HCT116 (cell line): ENCODE measurements at places on chromosomes 11 and 22. TPM values are rescaled to one million over a fixed set of nuclear protein-coding genes. Genes with fewer than 3 reads are reported as not detected.
A peak's percentile ranks its signal among the peaks of the same experiment; 100 is the strongest.

DNA sequence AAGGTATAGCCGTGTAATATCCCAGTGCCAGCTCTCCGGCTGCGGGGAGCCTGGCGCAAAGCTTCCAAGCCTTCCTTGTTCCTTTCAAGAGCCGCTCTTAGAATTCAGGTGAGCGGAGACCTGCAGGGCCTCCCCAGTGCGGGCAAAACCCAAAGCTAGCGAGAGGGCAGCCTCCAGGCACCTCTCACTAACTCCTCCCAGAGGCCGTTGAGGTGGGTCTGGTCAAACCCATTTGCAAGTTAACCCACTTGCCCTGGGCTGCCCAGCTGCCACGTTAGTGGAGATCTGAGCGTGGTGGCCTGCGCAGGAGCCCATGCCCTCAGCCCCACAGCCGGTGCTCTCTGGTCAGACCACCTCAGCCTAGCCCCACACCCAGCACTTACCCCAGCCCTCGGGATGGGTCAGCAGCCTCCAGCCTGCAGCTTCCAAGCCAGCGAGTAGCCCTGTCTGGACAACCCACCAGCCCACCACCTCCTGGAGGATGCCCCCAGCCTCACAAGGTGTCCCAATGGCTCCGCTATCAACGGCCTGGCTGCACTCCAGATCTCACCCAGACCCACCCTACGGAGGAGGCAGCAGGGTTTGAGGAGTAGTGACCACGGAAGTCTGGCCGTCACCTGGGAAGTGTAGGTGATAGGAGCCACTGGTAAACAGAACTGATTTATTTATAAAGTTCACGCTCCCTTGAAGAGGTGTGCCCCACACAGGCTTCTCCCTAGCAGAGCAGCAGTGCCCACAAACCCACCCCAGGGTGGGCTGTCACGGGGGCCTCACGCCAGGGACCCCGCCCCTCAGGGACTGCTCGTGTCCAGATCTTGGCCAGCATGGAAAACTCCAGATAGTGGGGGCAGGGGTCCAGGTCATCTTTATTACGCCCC is 2.3 kb downstream of the ASCL2 start:
- DNase-seq: no peak
- H3K27ac ChIP-seq: no peak overlapping the region; the same call in 1 of the 2 replicates
- H3K4me1 ChIP-seq: no peaks in the 10 kb centered on the region; the same call in 1 of the 2 replicates
- H3K36me3 ChIP-seq: no peaks in the 10 kb centered on the region
- H3K27me3 ChIP-seq: no peaks in the 10 kb centered on the region

GRCh38 chr11:79054636-79055035 is 386.2 kb downstream of the TENM4 start:
- H3K4me3 ChIP-seq: no peak overlapping the region
- no peak overlapping the region for H3K27ac ChIP-seq
- no peak for DNase-seq

- no peak overlapping the region for H3K27ac ChIP-seq
- no peak overlapping the region for H3K4me3 ChIP-seq
- DNase-seq: no peak
- H3K36me3 ChIP-seq: no peaks in the 10 kb centered on the region
Observed at GRCh38 chr11:19463976-19464375, 223.2 kb upstream of the E2F8 start.

The KIRREL3 gene
- not detected for total RNA-seq

GRCh38 chr11:63240098-63240497 is 3.3 kb downstream of the SLC22A25 start:
- peaks cover 29% of the 10 kb centered on the region for H3K27me3 ChIP-seq
- H3K4me3 ChIP-seq: no peak overlapping the region
- no peaks in the 10 kb centered on the region for H3K4me1 ChIP-seq
- no peaks in the 10 kb centered on the region for H3K36me3 ChIP-seq

The IFITM1 gene
- 6.1 TPM for total RNA-seq

GRCh38 chr11:130088919-130089673 is 19.4 kb downstream of the APLP2 start:
- H3K27me3 ChIP-seq: no peaks in the 10 kb centered on the region
- no peak overlapping the region for H3K4me3 ChIP-seq
- H3K27ac ChIP-seq: no peak overlapping the region
- H3K36me3 ChIP-seq: no peaks in the 10 kb centered on the region

GRCh38 chr11:8802251-8802650 is 108.7 kb upstream of the AKIP1 start:
- H3K36me3 ChIP-seq: no peaks in the 10 kb centered on the region
- H3K27ac ChIP-seq: no peak overlapping the region
- DNase-seq: no peak
- no peak overlapping the region for H3K4me3 ChIP-seq
- H3K4me1 ChIP-seq: no peaks in the 10 kb centered on the region

- DNase-seq: no peak
- no peak overlapping the region for H3K27ac ChIP-seq
- H3K36me3 ChIP-seq: no peaks in the 10 kb centered on the region
Observed at GRCh38 chr22:19816372-19817119, 38.1 kb downstream of the GNB1L start.

The SYT9 gene
- not detected for total RNA-seq

- H3K27me3 ChIP-seq: no peaks in the 10 kb centered on the region
- no peak overlapping the region for H3K27ac ChIP-seq
- DNase-seq: no peak
- no peak overlapping the region for H3K4me3 ChIP-seq
- H3K4me1 ChIP-seq: no peaks in the 10 kb centered on the region
- H3K36me3 ChIP-seq: no peaks in the 10 kb centered on the region
Observed at GRCh38 chr11:13252438-13252837, 25.2 kb upstream of the BMAL1 start.

GRCh38 chr11:6655020-6655789 is 404 bp downstream of the DCHS1 start:
- DNase-seq: no peak
- peaks cover 21% of the 10 kb centered on the region; the same call in 1 of the 2 replicates for H3K27me3 ChIP-seq
- H3K4me3 ChIP-seq: no peak overlapping the region
- H3K36me3 ChIP-seq: no peaks in the 10 kb centered on the region
- no peaks in the 10 kb centered on the region for H3K4me1 ChIP-seq

DNA sequence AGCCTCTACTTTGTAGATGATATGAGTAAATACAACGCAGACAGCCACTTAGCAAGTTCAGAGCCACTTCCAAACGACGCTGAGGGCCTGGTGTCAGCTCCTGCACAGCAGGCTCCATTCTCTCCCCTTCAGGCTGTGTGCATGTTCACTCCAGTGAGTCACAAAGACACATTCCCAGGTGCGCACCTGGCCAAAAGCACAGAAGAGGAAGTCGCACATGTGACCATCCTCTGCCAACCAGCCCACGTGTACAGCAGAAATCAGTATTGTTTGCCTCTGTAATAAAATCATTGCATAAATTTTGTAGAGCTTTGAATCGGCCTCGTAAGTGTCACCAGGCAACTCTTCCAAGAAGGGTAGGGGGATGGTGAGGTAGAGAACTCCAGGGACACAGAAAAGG is 19.5 kb upstream of the TPH1 start:
- no peak overlapping the region for H3K27ac ChIP-seq
- DNase-seq: no peak
- no peaks in the 10 kb centered on the region for H3K27me3 ChIP-seq
- no peaks in the 10 kb centered on the region for H3K4me1 ChIP-seq

GRCh38 chr22:31818481-31819392 is 64.9 kb downstream of the DEPDC5 start:
- H3K36me3 ChIP-seq: peaks cover 44% of the 10 kb centered on the region
- H3K4me1 ChIP-seq: no peaks in the 10 kb centered on the region

The OR52I2 gene
- total RNA-seq: not detected

GRCh38 chr11:9214765-9215164 is 50.4 kb downstream of the DENND5A start:
- no peaks in the 10 kb centered on the region for H3K27me3 ChIP-seq
- peak overlapping the region; percentile 19; the same call in 1 of the 2 replicates for H3K27ac ChIP-seq
- peak; percentile 18 for DNase-seq
- H3K36me3 ChIP-seq: no peaks in the 10 kb centered on the region
- H3K4me1 ChIP-seq: peaks cover 49% of the 10 kb centered on the region
- no peak overlapping the region for H3K4me3 ChIP-seq

The OR8D1 gene
- total RNA-seq: not detected

- H3K4me3 ChIP-seq: peak overlapping the region; percentile 79
- H3K27ac ChIP-seq: no peak overlapping the region
- DNase-seq: no peak
- peaks cover 7% of the 10 kb centered on the region for H3K4me1 ChIP-seq
- no peaks in the 10 kb centered on the region for H3K36me3 ChIP-seq
- H3K27me3 ChIP-seq: no peaks in the 10 kb centered on the region
Observed at GRCh38 chr11:7019500-7020182, 505 bp downstream of the ZNF214 start.

GRCh38 chr11:2289350-2289749 is 12.4 kb downstream of the C11orf21 start:
- H3K36me3 ChIP-seq: no peaks in the 10 kb centered on the region
- no peaks in the 10 kb centered on the region for H3K4me1 ChIP-seq
- no peak overlapping the region for H3K4me3 ChIP-seq
- no peak for DNase-seq
- peaks cover 12% of the 10 kb centered on the region; the same call in 1 of the 2 replicates for H3K27me3 ChIP-seq

The BRD1 gene
- 31.3 TPM for total RNA-seq

DNA sequence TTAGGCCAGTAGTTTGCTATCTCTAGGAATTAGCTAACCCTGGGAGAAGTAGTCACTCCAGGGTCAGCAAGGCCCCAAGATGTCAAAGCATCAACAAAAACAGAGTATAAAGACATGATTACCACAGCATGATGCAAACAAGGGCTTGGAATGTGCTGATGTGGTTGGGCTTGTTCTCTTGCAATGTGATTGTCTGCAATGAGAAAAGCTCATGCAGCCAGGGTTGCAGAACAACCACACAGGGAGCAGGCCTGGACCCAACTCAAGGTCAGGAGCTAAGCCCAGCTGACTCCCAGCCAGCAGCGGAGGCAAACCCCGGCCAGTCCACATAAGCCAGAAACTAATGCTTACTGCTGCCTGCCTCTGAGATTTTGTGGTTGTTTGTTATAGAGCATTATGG is 132.4 kb upstream of the ZC3H12C start:
- H3K4me3 ChIP-seq: no peak overlapping the region
- no peaks in the 10 kb centered on the region for H3K36me3 ChIP-seq
- no peaks in the 10 kb centered on the region for H3K27me3 ChIP-seq
- no peak for DNase-seq
- no peaks in the 10 kb centered on the region for H3K4me1 ChIP-seq

The CDC45 gene
- 43.4 TPM for total RNA-seq

The HOATZ gene
- not detected for total RNA-seq

The OMP gene
- total RNA-seq: not detected

GRCh38 chr11:69891421-69892236 is 72.4 kb upstream of the FGF3 start:
- no peak overlapping the region for H3K27ac ChIP-seq
- DNase-seq: no peak
- peaks cover 5% of the 10 kb centered on the region; the same call in 1 of the 2 replicates for H3K4me1 ChIP-seq
- H3K4me3 ChIP-seq: no peak overlapping the region

- H3K36me3 ChIP-seq: peaks cover 18% of the 10 kb centered on the region
- no peaks in the 10 kb centered on the region for H3K27me3 ChIP-seq
- peak overlapping the region; percentile 99 for H3K4me3 ChIP-seq
- H3K4me1 ChIP-seq: peaks cover 40% of the 10 kb centered on the region
Observed at GRCh38 chr11:64876229-64876750, 2.1 kb downstream of the EHD1 start.

DNA sequence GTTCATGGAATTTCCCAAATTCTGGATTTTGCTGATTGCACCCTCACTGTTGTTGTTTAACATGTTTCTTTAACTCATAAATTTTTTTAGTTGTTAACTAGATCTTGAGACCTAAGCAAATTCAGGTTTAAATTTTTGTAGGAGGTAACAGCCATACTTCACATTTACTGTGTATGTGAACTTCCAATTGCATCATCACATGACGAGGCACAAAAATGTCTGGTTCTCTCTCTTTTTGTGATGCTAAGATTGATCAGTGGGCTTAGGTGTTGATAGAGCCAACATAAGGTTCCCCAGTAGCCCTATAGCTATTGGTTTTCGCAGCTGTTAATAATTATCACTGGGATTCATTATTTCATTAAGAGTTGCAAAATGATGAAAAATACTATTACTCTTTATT is 277.5 kb downstream of the TMEM135 start:
- H3K27ac ChIP-seq: no peak overlapping the region
- H3K4me1 ChIP-seq: no peaks in the 10 kb centered on the region
- H3K36me3 ChIP-seq: no peaks in the 10 kb centered on the region
- no peak overlapping the region for H3K4me3 ChIP-seq
- no peak for DNase-seq

GRCh38 chr11:12175694-12176241 is 65.4 kb downstream of the MICAL2 start:
- peaks cover 99% of the 10 kb centered on the region for H3K4me1 ChIP-seq
- no peaks in the 10 kb centered on the region for H3K27me3 ChIP-seq
- peak; percentile 81 for DNase-seq
- H3K36me3 ChIP-seq: no peaks in the 10 kb centered on the region

The C1QTNF4 gene
- total RNA-seq: 0.34 TPM

The EFCAB6 gene
- 0.52 TPM for total RNA-seq

GRCh38 chr22:23150762-23151161 is 5.5 kb downstream of the RAB36 start:
- H3K27ac ChIP-seq: no peak overlapping the region
- no peaks in the 10 kb centered on the region for H3K36me3 ChIP-seq
- H3K27me3 ChIP-seq: no peaks in the 10 kb centered on the region
- peaks cover 21% of the 10 kb centered on the region for H3K4me1 ChIP-seq
- no peak for DNase-seq

The SYCE3 gene
- not detected for total RNA-seq

DNA sequence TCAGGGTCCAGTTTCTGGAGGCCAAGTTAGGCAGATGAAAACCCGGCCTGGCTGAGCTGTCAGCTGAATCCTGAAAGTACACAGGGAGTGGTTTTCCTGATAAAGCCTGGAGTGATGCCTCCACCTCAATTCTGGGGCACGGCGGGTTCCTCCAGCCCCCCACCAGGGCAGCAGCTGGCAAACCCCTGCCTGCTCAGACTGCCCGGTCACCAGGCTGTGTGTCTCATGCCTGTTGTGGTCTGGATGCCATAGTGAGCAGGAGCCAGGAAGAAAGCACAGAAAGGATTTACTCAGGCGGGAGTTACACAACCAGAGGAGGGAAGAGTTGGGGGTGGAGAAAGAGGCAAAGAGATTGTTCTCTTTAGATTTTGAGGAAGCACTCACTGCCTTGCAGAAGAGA is 119.9 kb upstream of the RASSF10 start:
- no peak for DNase-seq
- no peaks in the 10 kb centered on the region; the same call in 1 of the 2 replicates for H3K36me3 ChIP-seq
- no peak overlapping the region for H3K27ac ChIP-seq
- H3K27me3 ChIP-seq: no peaks in the 10 kb centered on the region

The NAALAD2 gene
- not detected for total RNA-seq

DNA sequence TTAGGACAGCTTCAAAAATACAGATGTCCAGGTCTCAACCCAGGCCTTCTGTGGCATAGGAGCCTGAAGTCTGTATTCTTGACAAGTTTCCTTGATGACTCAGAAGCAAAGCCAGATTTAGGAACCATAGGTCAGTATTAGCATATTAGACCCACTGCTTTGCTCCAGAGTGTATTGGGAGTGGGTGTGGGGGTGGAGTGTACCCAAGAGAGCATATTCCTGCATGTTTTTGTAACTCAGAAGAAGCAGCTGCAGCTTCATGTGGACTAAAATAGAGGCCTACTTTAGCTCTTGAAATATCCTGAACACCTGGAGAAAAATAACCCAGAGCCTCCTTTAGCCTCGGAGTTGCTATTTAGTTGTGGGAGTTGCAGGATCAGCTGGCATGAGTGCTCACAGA is 106.7 kb downstream of the CCDC81 start:
- H3K27me3 ChIP-seq: no peaks in the 10 kb centered on the region
- peaks cover 14% of the 10 kb centered on the region for H3K4me1 ChIP-seq
- no peak overlapping the region for H3K4me3 ChIP-seq
- DNase-seq: no peak

GRCh38 chr11:66557733-66558326 is 10.6 kb downstream of the CTSF start:
- H3K36me3 ChIP-seq: no peaks in the 10 kb centered on the region
- DNase-seq: no peak
- H3K27ac ChIP-seq: no peak overlapping the region
- H3K4me3 ChIP-seq: no peak overlapping the region
